ENCODE measurements at places on chromosomes 12 and 14. TPM values are rescaled to one million over a fixed set of nuclear protein-coding genes. Genes with fewer than 3 reads are reported as not detected.

GRCh38 chr14:51674294-51675002, 22.7 kb downstream of the FRMD6 start:
- H3K27ac ChIP-seq: no peak overlapping the region
- H3K27me3 ChIP-seq: no peaks in the 10 kb centered on the region
- no peaks in the 10 kb centered on the region for H3K4me1 ChIP-seq
- no peaks in the 10 kb centered on the region for H3K36me3 ChIP-seq

Gene PTGER2
- total RNA-seq: 1.2 TPM

Gene EFCAB11
- 12.8 TPM for total RNA-seq

Gene ARHGEF25
- total RNA-seq: 6.4 TPM

Gene CRIP1
- total RNA-seq: 1.2 TPM

GRCh38 chr14:91419044-91419397, 1.4 kb upstream of the CCDC88C start:
- H3K36me3 ChIP-seq: no peaks in the 10 kb centered on the region
- no peak overlapping the region for H3K27ac ChIP-seq
- H3K4me3 ChIP-seq: no peak overlapping the region
- no peak for DNase-seq
- H3K4me1 ChIP-seq: peaks cover 22% of the 10 kb centered on the region

DNA sequence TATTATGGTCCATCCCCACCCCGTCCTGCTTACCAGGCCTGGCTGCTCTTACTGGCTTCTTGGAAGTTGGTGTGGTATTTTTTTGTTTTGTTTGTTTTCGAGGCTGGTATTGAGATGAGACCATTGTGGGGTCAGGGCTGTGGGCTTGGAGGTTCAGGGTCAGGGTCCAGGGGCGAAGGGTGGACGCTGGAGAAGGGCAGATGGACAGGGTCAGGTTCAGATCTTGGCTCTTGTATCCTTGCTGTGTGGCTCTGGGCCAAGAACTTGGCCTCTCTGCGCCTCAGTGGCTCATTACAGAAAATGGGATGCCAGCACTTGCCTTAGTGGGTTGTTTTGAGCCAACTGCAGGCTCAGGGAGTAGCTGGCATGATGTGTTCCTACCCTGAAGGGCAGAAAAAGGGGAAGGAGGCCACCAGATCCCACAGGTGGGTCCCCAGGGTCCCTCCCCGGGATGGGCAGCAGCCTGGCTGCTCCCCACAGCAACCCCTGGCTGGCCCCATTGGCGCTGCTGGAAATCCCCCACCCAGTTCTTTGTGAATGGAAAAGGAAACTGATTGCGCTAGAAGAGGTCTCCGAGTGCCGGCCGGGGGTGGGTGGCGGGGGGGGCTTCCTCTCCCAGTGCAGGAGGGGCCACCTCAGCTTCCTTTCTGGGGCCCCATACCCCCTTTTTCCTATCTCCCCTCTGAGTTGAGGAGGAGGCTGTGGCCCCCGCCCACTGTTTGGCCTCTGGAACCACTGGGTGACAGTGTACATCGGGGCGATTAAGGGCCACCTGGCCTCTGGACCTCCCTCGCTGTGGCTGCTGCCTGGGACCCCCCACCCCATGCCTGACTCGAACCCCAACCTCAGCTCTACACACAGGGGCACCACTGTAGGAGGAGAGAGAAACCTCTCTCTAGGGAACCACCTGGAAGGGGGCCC, 25.0 kb downstream of the SH2B3 start:
- no peak overlapping the region for H3K27ac ChIP-seq
- peaks cover 28% of the 10 kb centered on the region for H3K4me1 ChIP-seq
- H3K27me3 ChIP-seq: no peaks in the 10 kb centered on the region
- no peaks in the 10 kb centered on the region for H3K36me3 ChIP-seq

Gene LRFN5
- 5.4 TPM for total RNA-seq

Gene POLR3B
- total RNA-seq: 13.0 TPM

GRCh38 chr12:68627673-68628319, 17.1 kb downstream of the RAP1B start:
- H3K4me1 ChIP-seq: no peaks in the 10 kb centered on the region
- H3K27ac ChIP-seq: no peak overlapping the region
- no peak overlapping the region for H3K4me3 ChIP-seq
- H3K27me3 ChIP-seq: no peaks in the 10 kb centered on the region
- DNase-seq: no peak
- H3K36me3 ChIP-seq: peaks cover 10% of the 10 kb centered on the region

- H3K27ac ChIP-seq: no peak overlapping the region
- no peak overlapping the region for H3K4me3 ChIP-seq
- no peaks in the 10 kb centered on the region for H3K27me3 ChIP-seq
- no peaks in the 10 kb centered on the region for H3K4me1 ChIP-seq
- no peak for DNase-seq
Observed at GRCh38 chr12:100688451-100688864, 106.1 kb upstream of the ANO4 start.

GRCh38 chr12:48045061-48045846, 41.0 kb upstream of the COL2A1 start:
- no peak overlapping the region for H3K27ac ChIP-seq
- peaks cover 23% of the 10 kb centered on the region for H3K36me3 ChIP-seq
- no peaks in the 10 kb centered on the region for H3K27me3 ChIP-seq
- H3K4me1 ChIP-seq: no peaks in the 10 kb centered on the region
- H3K4me3 ChIP-seq: no peak overlapping the region
- no peak for DNase-seq

DNA sequence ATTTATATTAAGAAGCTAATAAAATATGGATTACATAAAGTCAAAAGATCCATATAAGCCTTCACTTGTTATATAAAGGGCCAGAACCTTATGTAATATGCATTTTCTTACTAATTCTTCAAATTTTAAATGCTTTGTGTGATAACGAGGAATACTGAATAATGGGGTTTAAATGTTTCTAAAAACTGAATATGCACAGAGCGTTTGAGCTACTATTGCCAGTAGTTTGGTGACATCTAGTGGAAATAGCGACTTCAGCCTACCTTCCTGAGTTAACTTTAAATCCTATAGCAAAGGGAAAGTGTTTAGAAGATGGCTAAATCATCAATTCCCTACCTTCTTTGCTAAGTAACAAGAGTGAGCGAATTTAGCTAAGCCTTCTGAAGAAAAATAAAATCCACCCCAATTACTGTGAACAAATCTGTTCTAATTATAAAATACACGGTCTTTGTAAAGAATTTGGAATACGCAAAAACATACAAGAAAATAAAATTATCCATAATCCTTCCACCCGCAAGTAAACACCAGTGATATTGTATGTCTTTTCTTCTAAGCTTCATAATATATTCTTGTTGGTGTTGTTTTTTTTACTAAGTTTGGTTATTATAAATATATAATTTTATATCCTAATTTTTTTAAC, 115.5 kb upstream of the G2E3 start:
- no peak overlapping the region for H3K27ac ChIP-seq
- H3K27me3 ChIP-seq: no peaks in the 10 kb centered on the region
- H3K4me1 ChIP-seq: no peaks in the 10 kb centered on the region
- H3K36me3 ChIP-seq: no peaks in the 10 kb centered on the region

Gene ARMH4
- 24.8 TPM for total RNA-seq

DNA sequence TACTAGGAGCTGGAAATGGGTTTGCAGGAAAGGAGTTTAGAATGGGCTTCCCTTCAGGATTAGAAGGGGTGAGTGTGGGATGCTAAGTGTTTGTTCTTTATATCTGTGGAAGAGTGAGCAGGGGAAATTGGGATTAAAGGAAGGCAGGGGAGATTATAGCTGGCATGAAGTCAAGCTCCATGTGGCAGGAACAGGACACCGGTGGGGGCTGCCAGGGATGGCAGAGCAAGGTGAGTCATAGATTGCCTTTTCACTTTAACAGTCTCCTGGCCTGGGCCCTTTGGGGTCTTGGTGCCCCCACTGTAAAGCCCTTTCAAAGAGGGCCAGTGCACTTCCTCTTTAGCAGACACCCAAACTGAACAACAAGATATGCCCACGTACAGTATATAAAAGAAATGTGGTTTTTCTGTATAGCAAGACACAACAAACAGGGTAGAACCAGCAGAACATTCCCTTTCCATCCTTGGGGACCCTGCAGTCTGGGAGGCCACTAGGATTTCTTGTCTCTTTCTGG, 23.1 kb upstream of the FBXO21 start:
- H3K4me1 ChIP-seq: 0 out of 2 replicates have a peak, but pooled peaks cover under 1% of the 10 kb centered on the region
- no peaks in the 10 kb centered on the region for H3K36me3 ChIP-seq
- H3K4me3 ChIP-seq: no peak overlapping the region
- no peaks in the 10 kb centered on the region for H3K27me3 ChIP-seq
- DNase-seq: no peak

- H3K27ac ChIP-seq: no peak overlapping the region
- no peak for DNase-seq
- no peaks in the 10 kb centered on the region for H3K4me1 ChIP-seq
- no peaks in the 10 kb centered on the region for H3K36me3 ChIP-seq
- no peak overlapping the region for H3K4me3 ChIP-seq
Observed at GRCh38 chr12:5924342-5924741, 20.7 kb downstream of the ANO2 start.

GRCh38 chr12:78385541-78385940, 479.0 kb upstream of the SYT1 start:
- no peak overlapping the region for H3K27ac ChIP-seq
- H3K4me3 ChIP-seq: no peak overlapping the region
- no peak for DNase-seq
- H3K36me3 ChIP-seq: no peaks in the 10 kb centered on the region
- H3K4me1 ChIP-seq: no peaks in the 10 kb centered on the region

Gene HOXC12
- not detected for total RNA-seq

Gene CABP1
- total RNA-seq: 8.5 TPM

Gene SYT1
- total RNA-seq: 34.6 TPM

DNA sequence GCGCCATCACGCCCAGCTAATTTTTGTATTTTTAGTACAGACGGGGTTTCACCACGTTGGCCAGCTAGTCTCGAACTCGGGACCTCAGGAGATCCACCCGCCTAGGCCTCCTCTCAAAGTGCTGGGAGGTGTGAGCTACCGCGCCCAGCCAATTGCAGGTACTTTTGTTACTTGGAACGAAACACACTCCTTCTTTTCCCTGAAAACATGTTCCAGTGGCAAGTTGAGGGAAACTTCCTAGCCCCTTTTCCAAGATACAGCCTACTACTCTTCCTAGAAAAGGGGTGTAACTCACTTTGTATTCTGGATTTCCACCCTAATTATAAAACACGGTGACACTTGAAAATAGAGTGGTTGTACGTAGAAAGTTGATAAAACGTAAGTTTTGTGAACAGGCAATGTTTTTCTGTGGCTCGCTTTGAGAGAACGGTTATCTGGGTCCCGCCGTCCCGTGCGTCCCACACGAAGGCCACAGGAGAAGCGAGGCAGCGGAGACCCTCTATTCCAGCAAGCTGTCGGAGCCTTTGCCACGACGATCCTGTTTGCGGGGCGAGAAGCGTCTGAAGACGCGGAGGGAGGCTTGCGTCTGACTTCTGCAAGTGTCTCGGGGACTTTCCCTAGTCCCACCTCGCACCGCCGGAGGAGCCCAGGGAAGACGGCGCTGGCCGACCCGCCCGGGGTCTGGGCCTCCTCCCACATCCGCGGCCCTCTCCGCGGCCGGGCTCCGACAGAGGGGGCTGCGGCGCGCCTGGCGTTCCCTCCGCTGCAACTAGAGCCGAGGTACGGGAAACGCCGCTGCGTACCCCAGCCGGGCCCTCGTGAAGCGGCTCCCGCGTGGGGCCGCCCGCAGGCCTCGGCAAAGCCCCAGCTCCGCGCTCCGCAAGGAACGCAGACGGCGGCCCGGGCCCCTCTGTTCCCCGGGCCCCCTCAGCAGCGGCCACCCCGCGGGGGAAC, 745 bp downstream of the CDCA4 start:
- H3K27me3 ChIP-seq: no peaks in the 10 kb centered on the region
- peak overlapping the region; percentile 77 for H3K4me3 ChIP-seq
- H3K27ac ChIP-seq: peak overlapping the region; percentile 82
- H3K36me3 ChIP-seq: no peaks in the 10 kb centered on the region
- peaks cover 11% of the 10 kb centered on the region for H3K4me1 ChIP-seq
- peak; percentile 59 for DNase-seq

GRCh38 chr14:55221968-55222367, 30.6 kb upstream of the DLGAP5 start:
- no peak overlapping the region for H3K4me3 ChIP-seq
- H3K36me3 ChIP-seq: no peaks in the 10 kb centered on the region
- DNase-seq: no peak
- no peak overlapping the region for H3K27ac ChIP-seq
- no peaks in the 10 kb centered on the region for H3K27me3 ChIP-seq

DNA sequence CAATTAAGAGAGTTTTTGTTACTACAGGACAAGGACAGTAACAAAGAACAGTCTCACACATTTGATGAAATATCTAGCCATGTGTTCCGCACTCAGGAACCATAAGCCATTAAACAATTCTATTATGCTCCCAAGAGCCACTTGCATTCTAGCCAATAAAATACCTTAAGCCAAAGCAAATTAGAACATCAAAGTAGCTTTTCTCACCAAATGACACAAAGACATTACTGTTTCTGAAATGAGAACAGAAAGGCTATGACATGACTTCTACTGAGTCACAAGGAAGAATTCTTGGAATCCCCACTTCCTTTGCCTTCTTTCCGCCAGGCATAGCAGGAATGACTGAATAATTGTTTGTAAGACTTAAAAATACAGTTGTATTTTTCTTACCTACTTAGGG, 445.8 kb downstream of the ATP23 start:
- H3K4me3 ChIP-seq: no peak overlapping the region
- DNase-seq: no peak
- H3K27ac ChIP-seq: no peak overlapping the region
- no peaks in the 10 kb centered on the region for H3K27me3 ChIP-seq
- H3K4me1 ChIP-seq: peaks cover 3% of the 10 kb centered on the region

- H3K36me3 ChIP-seq: no peaks in the 10 kb centered on the region
- no peak overlapping the region for H3K27ac ChIP-seq
- H3K4me1 ChIP-seq: no peaks in the 10 kb centered on the region
- H3K4me3 ChIP-seq: no peak overlapping the region
Observed at GRCh38 chr12:39272871-39273655, 169.9 kb downstream of the KIF21A start.

Gene RXYLT1
- 12.3 TPM for total RNA-seq

Gene PMEL
- 128 TPM for total RNA-seq

- no peak overlapping the region for H3K27ac ChIP-seq
- peaks cover 4% of the 10 kb centered on the region for H3K4me1 ChIP-seq
- peaks cover 52% of the 10 kb centered on the region for H3K27me3 ChIP-seq
- DNase-seq: peak; percentile 91
- no peak overlapping the region for H3K4me3 ChIP-seq
Observed at GRCh38 chr12:114662512-114663177, 21.3 kb downstream of the TBX3 start.

Gene SMCO2
- total RNA-seq: 0.80 TPM

- no peaks in the 10 kb centered on the region for H3K27me3 ChIP-seq
- DNase-seq: no peak
- H3K27ac ChIP-seq: no peak overlapping the region
Observed at GRCh38 chr12:24546661-24547060, 402.2 kb downstream of the BCAT1 start.

GRCh38 chr12:25585021-25585523, 32.0 kb upstream of the LMNTD1 start:
- no peaks in the 10 kb centered on the region for H3K4me1 ChIP-seq
- no peak overlapping the region for H3K4me3 ChIP-seq
- H3K27me3 ChIP-seq: no peaks in the 10 kb centered on the region
- DNase-seq: no peak
- no peaks in the 10 kb centered on the region for H3K36me3 ChIP-seq
- no peak overlapping the region for H3K27ac ChIP-seq

- no peak overlapping the region for H3K27ac ChIP-seq
- no peaks in the 10 kb centered on the region for H3K4me1 ChIP-seq
- no peak for DNase-seq
- H3K36me3 ChIP-seq: no peaks in the 10 kb centered on the region
Observed at GRCh38 chr14:97138801-97139200, 341.6 kb downstream of the VRK1 start.

- no peaks in the 10 kb centered on the region for H3K27me3 ChIP-seq
- no peaks in the 10 kb centered on the region for H3K4me1 ChIP-seq
- no peak for DNase-seq
- no peak overlapping the region for H3K27ac ChIP-seq
Observed at GRCh38 chr12:103249607-103250006, 246.2 kb downstream of the C12orf42 start.
